Anterior cingulate cortex (tissue), 58 donors: ENCODE measurements at places on chromosomes 1 and 21.
A peak's percentile ranks its signal among the peaks of the same experiment; 100 is the strongest.

DNA sequence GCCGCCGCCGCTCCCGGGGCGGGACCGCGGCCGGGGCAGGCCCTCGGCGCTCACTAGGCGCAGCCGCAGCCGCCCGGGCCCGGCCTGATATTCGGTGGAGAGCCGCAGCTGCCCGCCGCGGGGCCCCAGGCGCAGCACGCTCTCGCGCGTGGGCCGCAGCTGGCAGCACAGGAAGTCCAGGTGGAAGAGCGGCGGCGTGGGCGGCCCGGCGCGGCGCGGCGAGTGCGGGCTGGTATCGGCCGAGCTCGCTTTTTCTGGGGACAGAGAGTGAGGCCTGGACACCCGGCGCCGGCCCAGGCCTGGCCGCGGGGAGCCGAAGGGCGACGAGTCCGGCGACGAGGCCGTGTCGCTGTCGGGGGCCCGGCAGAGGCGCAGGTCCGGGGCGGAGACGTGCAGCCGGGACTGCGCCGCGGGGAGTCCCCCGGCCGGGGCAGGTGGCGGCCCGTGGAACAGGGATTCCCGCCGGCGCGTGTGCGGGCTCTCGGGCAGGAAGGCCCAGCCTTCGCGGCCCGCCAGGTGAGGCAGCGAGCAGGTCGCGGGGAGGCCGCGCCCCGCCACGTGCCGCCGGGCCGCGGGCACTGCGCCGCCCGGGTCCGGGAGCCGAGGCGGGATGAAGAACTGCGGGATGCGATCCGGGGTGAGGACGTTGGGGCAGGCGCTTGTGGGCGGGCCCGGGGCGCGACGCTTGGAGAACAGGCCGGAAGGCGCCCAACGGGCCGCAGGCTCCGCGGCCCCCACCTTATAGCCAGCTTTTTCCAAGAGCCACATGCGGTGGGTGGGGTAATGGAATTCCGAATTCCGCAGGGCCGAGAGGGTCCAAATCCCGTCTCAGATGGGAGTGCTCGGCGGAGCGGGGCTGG, 1.2 kb downstream of the C2CD4D start:
- DNase-seq: no peak

GRCh38 chr1:36304521-36304920, 1.6 kb upstream of the SH3D21 start:
- no peak for DNase-seq

- DNase-seq: no peak
Observed at GRCh38 chr21:25837533-25838265, 102.9 kb downstream of the GABPA start.

DNA sequence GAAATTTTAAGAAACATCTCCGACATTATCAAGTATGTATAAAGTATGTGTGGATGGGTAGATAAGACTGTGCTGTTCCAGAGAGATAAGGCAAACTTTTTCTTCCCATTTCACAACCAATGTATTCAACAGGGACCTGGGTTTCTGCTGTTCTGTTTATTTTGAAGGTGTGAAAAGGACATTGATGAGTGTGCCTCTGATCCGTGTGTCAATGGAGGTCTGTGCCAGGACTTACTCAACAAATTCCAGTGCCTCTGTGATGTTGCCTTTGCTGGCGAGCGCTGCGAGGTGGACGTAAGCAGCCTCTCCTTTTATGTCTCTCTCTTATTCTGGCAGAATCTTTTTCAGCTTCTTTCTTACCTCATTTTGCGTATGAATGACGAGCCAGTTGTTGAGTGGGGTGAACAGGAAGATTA, 174.0 kb downstream of the CRB1 start:
- no peak for DNase-seq

GRCh38 chr1:226738995-226739695, at the start of gene ITPKB:
ITPKB (minus strand) TSS chr1:226739282; CDS start chr1:226737458, 1,824 bp downstream.
- no peak for DNase-seq

- DNase-seq: no peak
Observed at GRCh38 chr1:207031632-207032264, 808 bp downstream of the C1orf116 start.

DNA sequence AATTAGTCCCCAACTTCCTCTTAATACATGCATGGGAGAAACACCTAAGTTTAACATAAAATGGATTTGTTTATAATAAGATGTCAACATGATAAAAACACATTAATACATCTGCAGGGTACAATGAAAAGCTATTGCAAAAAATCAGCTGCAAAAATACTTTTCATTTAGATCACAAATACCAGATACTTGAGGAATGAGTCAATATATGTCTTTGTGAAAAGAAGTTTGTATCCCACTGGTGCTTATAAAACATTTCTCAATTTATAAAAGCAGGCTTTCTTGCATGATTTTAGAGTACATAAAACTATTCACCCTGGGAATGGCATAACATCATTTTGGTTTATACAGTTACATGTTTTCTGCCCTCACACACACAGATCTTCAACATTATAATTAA, 18.6 kb upstream of the PRKAA2 start:
- DNase-seq: no peak

GRCh38 chr1:119485201-119485600, 21.8 kb upstream of the HSD3B1 start:
- no peak for DNase-seq

DNA sequence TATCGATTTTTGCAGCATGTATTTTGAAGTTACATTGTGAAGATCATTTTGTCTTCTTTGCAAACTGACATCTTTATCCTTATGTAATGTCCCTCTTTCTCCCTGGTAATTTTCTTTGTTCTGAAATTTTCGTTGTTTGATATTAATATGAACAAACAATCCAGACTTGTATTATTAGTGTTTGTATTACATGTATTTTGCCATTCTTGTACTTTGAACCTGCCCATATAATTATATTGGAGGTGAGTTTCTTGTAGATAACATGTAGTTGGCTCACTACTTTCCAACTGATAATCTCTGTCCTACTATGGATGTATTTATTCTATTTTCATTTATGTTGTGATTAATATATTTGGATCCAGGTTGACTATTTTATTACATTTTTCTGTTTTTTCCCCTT, 27.1 kb downstream of the OBSCN start:
- no peak for DNase-seq

GRCh38 chr1:165467706-165468105, 22.8 kb upstream of the RXRG start:
- peak; percentile 5 for DNase-seq
